Aortic smooth muscle cell (primary cell): ENCODE measurements at places on chromosomes 1 and 21. TPM values are rescaled to one million over a fixed set of nuclear protein-coding genes. Genes with fewer than 3 reads are reported as not detected.

Gene TMPRSS3
- total RNA-seq = not detected in 2 replicates

Gene NBPF8
- total RNA-seq = 9.2 and 13.1 TPM in 2 replicates

Gene VPS26C
- 74.6 and 85.9 TPM in 2 replicates for total RNA-seq

Gene OVAAL
- not detected in 2 replicates for total RNA-seq

Gene BACE2
- total RNA-seq = 105 and 135 TPM in 2 replicates

Gene GSTM2
- total RNA-seq = 10.7 and 20.9 TPM in 2 replicates

Gene KCNJ10
- not detected in 2 replicates for total RNA-seq

Gene RGS1
- not detected in 2 replicates for total RNA-seq

Gene SPRR2F
- not detected in 2 replicates for total RNA-seq

Gene NFYC
- total RNA-seq = 23.3 and 25.6 TPM in 2 replicates

Gene ST6GALNAC5
- total RNA-seq = 0.40 and 1.1 TPM in 2 replicates

Gene ACOT11
- total RNA-seq = 4.2 and 5.4 TPM in 2 replicates

Gene EPHA10
- not detected in 2 replicates for total RNA-seq

Gene LRRC3
- 0.13 and 0.25 TPM in 2 replicates for total RNA-seq

Gene FAM229A
- total RNA-seq = 0.66 and 0.99 TPM in 2 replicates

Gene GPA33
- total RNA-seq = not detected in 2 replicates

Gene OR2L2
- under 0.01 TPM in 2 replicates for total RNA-seq

Gene TOR1AIP1
- 46.5 and 49.9 TPM in 2 replicates for total RNA-seq

Gene CD2
- total RNA-seq = not detected in 2 replicates

Gene FHAD1
- total RNA-seq = under 0.01 and 0.13 TPM in 2 replicates

Gene TFF1
- not detected in 2 replicates for total RNA-seq

Gene MYBPH
- 0.06 TPM in 1 of 2 replicates, not detected in the other for total RNA-seq

Gene LRRC53
- total RNA-seq = not detected in 2 replicates

Gene ACTRT2
- not detected in 2 replicates for total RNA-seq

Gene CCDC185
- not detected in 2 replicates for total RNA-seq

Gene CFHR1
- total RNA-seq = 0.12 and 0.13 TPM in 2 replicates

Gene INSRR
- under 0.01 TPM in 1 of 2 replicates, not detected in the other for total RNA-seq

Gene TNNI3K
- 1.2 and 1.7 TPM in 2 replicates for total RNA-seq

Gene CD52
- not detected in 2 replicates for total RNA-seq

Gene AIRE
- under 0.01 TPM in 1 of 2 replicates, not detected in the other for total RNA-seq

Gene FCMR
- 0.12 TPM in 1 of 2 replicates, not detected in the other for total RNA-seq

Gene RXRG
- total RNA-seq = 0.13 TPM in 1 of 2 replicates, not detected in the other

Gene FCN3
- not detected in 2 replicates for total RNA-seq

Gene KCNJ15
- total RNA-seq = 0.12 and 0.13 TPM in 2 replicates

Gene LCE2A
- not detected in 2 replicates for total RNA-seq

Gene C1QA
- 0.13 TPM in 1 of 2 replicates, not detected in the other for total RNA-seq

Gene SH2D5
- 1.6 and 2.5 TPM in 2 replicates for total RNA-seq

Gene SMYD3
- 18.9 and 20.0 TPM in 2 replicates for total RNA-seq

Gene MROH9
- total RNA-seq = 0.06 and 0.13 TPM in 2 replicates

Gene PRR9
- total RNA-seq = not detected in 2 replicates

Gene NBPF4
- total RNA-seq = not detected in 2 replicates

Gene DPYD
- total RNA-seq = 62.0 and 80.0 TPM in 2 replicates

Gene TRIM67
- total RNA-seq = under 0.01 TPM in 1 of 2 replicates, not detected in the other

Gene PGLYRP4
- total RNA-seq = not detected in 2 replicates

Gene CAPN8
- not detected in 2 replicates for total RNA-seq

Gene FCGR3B
- total RNA-seq = 0.26 TPM in 1 of 2 replicates, not detected in the other

Gene L1TD1
- not detected in 2 replicates for total RNA-seq

Gene C1orf94
- under 0.01 and 0.06 TPM in 2 replicates for total RNA-seq

Gene FAM110D
- under 0.01 and 0.06 TPM in 2 replicates for total RNA-seq

Gene PRAMEF7
- not detected in 2 replicates for total RNA-seq

Gene RAP1GAP
- under 0.01 TPM in 1 of 2 replicates, not detected in the other for total RNA-seq

Gene SPRR2G
- not detected in 2 replicates for total RNA-seq

Gene NCAM2
- total RNA-seq = 5.5 and 17.2 TPM in 2 replicates

Gene FCRL4
- not detected in 2 replicates for total RNA-seq

Gene RSBN1
- total RNA-seq = 5.4 and 12.9 TPM in 2 replicates

Gene TNFRSF18
- not detected in 2 replicates for total RNA-seq

Gene TPRG1L
- 30.1 and 37.1 TPM in 2 replicates for total RNA-seq
